Pons (tissue), 1 donor: ENCODE measurements at places on chromosomes 7 and 10.

DNA sequence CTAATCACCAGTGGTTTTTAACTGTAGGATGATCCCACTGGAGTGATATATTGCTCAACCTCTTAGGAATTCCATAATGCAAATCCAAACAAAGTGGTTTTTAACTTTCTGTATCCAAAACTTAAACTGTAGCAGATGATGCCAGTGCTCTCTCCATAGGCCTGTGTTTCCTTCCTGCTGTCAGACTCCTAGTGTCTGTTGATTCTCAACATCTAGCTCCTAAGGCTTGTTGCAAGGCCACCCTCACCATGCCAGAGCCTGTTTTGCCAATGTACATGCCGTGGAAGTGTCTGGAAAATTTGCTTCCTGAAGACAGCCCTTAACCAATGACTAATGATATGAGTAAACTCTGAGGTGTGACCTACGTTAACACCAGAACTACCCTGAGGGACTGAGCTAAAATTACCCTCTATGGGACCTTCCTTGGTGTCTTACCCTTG, 39.3 kb downstream of the C1GALT1 start:
- no peak for DNase-seq

GRCh38 chr10:62625484-62625883, 179.0 kb upstream of the ADO start:
- DNase-seq = no peak

- DNase-seq = peak; percentile 29
Observed at GRCh38 chr10:17742918-17743317, 9.1 kb upstream of the TMEM236 start.

DNA sequence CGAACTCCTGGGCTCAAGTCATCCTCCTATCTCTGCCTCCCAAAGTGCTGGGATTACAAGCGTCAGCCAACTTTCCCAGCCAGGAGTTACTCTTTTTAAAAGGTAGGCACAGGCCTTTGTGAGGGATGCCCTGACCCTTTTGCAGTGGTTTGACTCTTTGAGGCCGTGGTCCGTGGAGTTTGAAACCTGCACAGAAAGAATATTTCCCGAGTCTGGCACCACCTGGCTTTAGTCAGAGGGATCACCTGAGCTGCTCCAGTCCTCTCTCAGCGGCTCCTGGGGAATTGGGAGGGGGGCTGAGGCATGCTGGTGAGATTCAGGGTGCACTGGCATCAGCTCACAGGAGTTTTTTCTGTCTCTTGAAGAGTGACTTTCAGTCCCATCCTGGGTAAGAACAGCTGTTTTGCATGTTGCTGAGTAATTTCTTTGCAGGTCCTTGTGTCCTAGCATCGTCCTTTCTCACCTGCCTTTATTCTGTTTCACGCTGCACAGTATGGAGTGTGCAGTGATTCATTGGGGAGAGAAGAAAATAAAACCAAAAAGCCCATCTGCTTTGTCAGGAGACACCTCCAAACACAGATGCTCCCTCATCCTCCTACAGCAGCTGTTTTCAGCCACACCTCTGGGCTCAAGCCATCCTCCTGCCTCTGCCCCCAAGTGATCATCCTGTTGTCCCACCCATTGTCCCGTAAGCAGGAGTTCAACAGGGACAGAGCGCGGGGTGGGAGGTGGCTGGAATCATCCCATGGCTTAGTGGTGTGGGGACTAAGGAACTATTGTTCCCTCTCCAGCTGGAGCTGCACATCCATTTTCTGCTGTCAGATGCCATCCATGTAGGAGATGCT, 284.7 kb downstream of the CAMK1D start:
- peak; percentile 34 for DNase-seq

DNA sequence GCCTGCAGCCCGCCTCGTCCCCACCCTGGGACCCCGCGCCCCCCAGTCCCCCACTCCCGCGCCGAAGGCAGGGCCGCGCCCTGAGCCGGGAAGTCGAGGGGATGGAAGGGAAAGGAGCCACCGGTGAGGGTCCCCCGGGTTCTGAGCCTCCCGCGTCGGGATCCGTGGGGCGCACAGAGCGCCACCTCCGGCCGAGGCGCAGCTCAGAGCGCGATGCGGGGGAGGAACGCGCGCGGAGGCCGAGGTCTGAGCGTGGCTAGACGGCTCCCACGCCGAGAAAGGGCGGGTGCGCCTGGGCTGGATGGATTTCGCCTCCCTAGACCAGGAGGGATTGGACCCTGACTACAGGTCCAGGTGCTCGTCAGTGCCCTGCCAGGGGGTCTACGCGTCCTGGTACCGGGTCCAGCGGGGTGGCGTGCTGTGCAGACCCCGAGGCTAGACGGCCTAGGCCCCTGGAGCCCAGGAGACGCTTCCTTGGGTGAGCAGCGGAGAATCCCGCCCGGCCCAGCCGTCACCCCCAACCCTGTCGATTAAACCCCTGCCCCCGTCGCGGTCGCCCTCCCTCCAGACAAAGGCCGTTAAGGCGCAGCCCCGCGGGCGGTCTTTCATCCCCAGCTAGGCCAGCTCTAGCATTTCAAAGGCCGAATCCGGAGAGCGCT, 986 bp upstream of the PDGFA start:
- no peak for DNase-seq

- no peak for DNase-seq
Observed at GRCh38 chr7:105256761-105257231, 131.9 kb downstream of the SRPK2 start.

- no peak for DNase-seq
Observed at GRCh38 chr7:73974948-73975926, 52.7 kb upstream of the ELN start.

DNA sequence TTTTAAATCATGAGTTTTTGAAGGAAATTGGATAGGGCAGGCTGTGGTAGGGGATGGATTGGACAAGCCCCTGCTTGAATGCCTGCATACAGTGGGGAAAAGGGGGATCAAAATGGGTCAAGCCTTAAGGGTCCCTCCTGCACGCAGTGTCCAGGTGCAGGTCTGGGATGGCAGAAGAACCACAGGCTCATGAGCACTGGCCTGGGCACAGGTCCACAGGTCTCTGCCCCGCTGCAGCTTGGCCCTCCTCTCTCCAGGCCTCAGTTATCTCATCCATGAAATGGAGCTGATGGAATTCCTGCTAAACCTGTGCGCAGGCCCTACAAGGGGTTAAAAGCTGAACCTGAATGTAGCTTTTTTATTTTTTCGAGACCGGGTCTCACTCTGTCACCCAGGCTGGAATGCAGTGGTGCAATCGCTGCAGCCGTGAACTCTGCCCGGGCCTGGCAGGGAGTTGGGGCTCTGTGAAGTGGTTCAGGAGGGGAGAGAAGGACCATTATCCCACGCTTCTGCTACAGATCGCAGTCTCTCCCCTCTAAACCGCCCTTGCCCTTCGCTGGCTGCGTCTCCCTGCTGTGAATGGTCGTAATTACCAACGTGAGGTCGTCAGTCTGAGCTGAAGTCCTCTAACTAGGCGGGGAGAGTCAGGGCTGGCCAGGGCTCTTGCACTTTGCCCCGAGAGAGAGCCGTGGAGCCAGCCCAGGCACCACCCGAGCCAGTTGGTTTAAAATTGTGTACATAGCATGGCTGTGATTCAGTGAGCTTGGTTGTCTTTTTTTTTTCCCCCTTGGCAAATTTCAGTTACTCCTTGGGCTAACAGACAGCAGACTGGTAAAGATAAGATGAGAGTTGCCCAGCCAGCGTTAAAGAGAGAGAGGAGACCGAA, 77.5 kb upstream of the GTF2I start:
- no peak for DNase-seq

DNA sequence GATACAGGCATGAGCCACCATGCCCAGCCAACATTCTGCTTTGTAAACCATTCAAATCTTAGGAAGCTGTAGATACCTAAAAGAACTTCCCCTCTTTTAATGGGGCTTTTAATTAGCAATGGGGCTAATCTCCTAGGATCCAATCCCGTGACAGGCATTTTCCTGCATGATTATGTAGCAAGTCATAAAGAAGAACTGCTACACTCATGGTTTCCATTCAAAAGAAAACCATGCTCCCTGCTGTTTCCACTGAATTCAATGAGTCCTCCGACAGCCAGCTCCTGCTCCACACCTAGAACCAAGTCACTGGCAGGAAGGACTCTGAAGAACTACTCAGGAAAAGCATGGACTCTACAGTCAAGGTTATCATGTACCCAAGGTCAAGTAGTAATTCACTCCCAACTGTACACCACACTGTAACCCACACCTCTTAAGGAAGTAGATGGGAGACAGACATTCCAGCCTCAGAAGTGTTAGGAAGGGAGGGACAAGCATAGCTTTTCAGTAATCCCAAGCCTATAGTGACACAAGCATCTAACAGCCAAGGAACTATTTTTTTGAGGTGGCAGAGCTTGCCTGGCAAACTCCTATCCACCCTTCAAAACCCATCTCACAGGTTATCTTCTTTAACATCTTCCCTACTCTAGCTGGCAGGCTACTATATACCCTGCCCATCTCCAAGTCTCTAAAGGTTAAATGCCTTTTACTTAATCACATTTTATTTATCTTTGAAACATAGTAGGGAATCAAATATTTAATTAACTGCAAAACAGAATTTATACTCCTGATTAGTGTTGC, 47.5 kb downstream of the CTBP2 start:
- DNase-seq = no peak

DNA sequence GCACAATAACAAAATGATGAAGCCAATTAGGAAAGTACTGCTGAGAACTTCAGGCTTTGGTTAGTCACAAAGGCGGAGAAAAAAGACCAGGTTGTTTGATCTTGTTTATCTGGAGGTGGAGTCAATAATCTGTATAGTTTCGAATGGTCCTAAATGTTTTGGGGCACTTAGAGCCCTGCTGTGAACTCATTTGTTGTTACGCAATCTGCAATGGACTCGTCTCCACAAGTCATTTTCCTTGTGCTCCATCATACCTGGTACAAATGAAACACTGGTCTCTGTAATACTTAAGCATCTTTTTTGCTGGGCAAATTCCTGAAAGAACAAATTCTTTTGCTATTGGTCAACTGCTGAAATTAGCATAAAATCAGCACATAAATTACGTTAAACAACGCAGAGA, 430.5 kb downstream of the GATA3 start:
- no peak for DNase-seq

- DNase-seq = no peak
Observed at GRCh38 chr10:24206334-24206733, 2.6 kb upstream of the KIAA1217 start.

DNA sequence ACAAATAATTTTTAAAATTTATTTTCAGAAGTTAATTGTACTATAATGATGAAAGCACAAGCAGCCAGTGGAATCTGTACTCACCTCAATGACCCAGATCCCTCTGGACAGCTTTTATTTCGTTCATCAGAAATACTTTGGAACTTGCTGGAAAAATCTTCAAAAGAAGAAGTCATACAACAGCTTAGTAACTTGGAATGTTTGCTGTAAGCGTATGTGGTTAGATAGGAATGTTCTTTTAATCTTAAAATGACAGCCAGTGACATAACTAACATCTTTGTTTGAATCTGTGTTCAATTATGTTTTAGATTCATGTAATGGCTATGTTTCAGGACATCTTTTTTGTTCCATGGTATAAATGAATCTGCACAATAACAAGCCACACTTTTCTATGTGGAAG, 26.8 kb downstream of the CFAP69 start:
- DNase-seq = no peak

DNA sequence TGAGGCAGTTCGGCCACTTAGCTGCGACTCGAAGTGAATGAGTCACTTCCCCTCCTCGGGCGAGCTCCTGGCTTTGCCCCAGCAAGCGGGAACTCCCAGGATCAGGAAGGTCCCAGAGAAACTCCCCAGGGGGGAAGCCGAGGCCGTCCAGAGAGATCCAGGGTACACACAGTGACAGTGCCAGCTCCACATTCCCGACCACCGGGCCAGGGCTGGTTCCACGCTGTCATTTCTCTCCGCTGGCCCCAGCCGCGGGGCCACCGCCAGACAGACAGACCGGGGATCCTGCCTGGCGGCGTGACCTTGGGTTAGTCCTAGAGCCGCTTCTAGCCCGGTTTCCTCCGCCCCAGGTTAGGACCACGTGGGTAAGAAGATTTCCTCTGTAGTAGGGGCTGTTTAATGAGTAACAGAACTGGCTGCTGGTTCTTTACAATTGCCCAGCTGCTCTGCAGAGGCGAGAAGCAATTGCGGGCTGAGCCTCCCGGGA, 463 bp upstream of the UPP1 start:
- DNase-seq = peak; percentile 66

GRCh38 chr7:685540-685939, 41.0 kb upstream of the DNAAF5 start:
- no peak for DNase-seq

GRCh38 chr7:116815041-116815440, 47.3 kb upstream of the CAPZA2 start:
- no peak for DNase-seq

DNA sequence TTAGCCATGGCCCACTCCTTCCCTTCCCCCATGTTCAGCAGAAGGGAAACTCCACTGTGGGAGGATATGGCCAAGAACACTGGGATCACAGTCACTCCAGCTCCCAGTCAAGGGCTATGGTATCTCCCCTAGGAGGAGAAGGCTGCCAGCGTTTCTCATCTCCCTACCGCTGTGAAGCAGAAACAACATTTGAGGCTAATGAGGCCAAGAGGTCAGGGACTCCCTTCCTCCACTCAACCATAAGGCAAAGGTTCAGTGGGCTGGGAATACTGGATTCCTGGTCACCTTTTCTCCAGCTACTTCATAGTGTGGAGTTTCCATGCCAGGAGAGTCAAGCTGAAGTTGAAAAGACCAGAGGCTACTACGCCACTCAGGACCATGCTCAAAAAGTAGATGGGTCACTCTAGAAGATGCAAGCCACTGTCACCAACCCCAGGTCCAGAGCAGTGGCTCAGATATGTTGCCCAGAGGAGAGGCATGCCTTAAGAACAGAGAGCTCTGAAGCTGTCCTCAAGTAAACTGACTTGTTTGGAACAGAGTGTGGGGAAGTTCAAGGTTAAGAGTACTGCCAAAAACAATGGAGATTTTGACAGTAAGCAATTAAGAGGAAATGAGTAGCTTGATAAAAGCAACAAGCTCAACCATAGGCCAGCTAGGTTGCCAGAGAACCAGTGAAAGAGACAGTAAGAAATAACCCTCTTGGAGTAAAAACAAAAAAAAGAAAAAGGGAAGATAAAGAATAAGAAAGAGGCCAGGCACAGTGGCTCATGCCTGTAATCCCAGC, 3.8 kb upstream of the TMEM140 start:
- DNase-seq = no peak

GRCh38 chr10:70858759-70859158, 29.6 kb downstream of the PCBD1 start:
- no peak for DNase-seq

- DNase-seq = no peak
Observed at GRCh38 chr10:43879162-43879561, 230.5 kb upstream of the ZNF32 start.

DNA sequence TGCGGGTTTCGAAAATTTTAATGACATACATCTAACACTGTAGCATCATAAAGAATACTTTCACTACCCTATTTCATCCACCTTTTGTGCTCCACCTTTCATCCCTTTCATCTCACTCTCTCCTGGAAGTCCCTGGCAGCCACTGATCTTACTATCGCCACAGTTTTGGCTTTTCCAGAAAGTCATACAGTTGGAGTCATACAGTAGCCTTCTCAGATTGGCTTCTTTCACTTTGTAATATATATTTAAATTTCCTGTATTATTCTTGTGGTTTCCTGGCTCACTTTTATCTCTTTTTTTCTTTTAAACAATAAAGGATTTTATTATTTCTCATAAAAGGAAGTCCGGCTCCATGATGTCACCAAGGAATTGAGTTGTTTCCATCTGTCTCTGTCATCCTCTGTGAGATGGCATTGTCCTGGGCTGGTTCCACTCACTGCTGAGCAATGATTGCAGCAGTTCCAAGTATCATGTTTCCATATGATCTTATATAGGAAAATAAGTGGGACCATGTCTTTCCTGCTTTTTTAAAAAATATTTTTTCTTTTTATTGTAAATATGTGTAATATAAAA, 626.3 kb downstream of the POM121L12 start:
- DNase-seq = no peak
